ENCODE measurements at places on chromosomes 1 and 21. TPM values are rescaled to one million over a fixed set of nuclear protein-coding genes. Genes with fewer than 3 reads are reported as not detected.

Gene HSD3B2
- total RNA-seq, result not detected

Gene OR10Z1
- total RNA-seq, result not detected

Gene ICOSLG
- 11.3 TPM for total RNA-seq

Gene KLF17
- total RNA-seq, result 0.52 TPM

Gene GBP3
- total RNA-seq, result 46.6 TPM

Gene VWA1
- total RNA-seq, result 87.4 TPM

DNA sequence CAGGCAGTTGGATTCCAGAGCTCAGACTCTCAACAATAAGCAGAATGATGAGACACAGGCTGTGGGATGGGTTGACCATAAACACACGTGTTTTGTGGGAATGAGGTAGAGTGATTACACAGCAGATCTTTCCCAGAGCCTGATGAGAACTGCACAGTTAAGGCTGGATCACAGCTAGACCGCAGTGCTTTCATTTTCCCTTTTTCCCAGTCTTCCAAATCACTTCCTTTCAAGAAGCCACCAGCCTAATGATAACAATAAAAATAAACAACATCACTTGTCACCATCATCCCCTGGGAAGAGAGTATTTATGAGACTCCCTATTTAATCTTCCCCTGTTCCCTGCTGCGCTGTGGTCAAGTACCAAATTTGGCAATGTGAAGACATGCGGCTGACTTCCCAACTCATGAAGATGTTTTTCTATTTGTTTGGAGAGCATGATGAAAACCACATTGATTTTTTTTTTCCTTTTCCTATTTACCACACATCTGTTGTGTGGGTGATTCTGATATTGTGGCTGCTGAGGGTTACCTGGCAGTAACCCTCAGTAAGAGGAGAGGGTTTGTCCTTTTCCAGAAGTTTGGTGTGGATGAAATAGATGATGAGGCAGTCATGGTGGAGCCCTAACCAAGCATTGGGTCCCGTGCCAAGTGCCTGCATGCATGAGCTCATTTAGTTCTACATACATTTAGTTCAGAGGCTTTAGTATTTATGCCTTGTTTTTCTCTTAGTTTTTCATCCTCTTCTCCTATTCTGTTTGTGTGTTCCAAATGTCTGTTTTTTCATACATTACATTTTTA, 248.9 kb upstream of the HOOK1 start:
- H3K27me3 ChIP-seq, result no peaks in the 10 kb centered on the region
- DNase-seq, result no peak
- H3K27ac ChIP-seq, result no peak overlapping the region
- no peak overlapping the region for H3K4me3 ChIP-seq

- DNase-seq, result no peak
- peaks cover 10% of the 10 kb centered on the region for H3K4me1 ChIP-seq
- no peaks in the 10 kb centered on the region for H3K27me3 ChIP-seq
Observed at GRCh38 chr1:81921344-81921743, 120.6 kb downstream of the ADGRL2 start.

DNA sequence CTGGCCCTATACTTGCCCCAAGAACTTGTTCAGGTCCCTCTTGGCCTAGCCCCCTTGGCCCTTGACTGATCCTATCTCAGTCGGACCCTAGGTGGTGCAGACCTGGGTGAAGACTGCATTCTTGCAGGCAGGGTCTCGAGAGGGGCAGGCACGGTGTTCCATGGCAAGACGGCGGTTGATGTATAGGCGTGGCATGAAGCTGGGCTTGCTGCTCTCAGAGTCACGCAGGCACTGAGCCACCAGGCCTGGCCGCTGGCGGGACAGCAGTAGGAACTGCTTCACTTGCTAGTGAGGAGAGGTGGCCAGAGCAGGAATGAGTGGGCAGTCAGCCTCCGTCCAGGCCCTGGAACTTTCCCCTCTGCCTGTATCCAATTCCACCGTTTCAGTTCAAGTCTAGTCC, 3.8 kb downstream of the HECTD3 start:
- peaks cover 75% of the 10 kb centered on the region for H3K36me3 ChIP-seq
- H3K27me3 ChIP-seq, result no peaks in the 10 kb centered on the region
- H3K27ac ChIP-seq, result no peak overlapping the region
- peaks cover 19% of the 10 kb centered on the region for H3K4me1 ChIP-seq
- DNase-seq, result peak; percentile 51
